Activated naive CD4-positive, alpha-beta T cell treated with anti-CD3 and anti-CD28 coated beads, Interleukin-2, amount 10 ng/mL, durations not matched to agents 7 days and 5 days (primary cell): ENCODE measurements at places on chromosomes 11 and 22.

- DNase-seq = no peak
Measured at GRCh38 chr11:133300666-133301065, 231.6 kb downstream of the OPCML start.

DNA sequence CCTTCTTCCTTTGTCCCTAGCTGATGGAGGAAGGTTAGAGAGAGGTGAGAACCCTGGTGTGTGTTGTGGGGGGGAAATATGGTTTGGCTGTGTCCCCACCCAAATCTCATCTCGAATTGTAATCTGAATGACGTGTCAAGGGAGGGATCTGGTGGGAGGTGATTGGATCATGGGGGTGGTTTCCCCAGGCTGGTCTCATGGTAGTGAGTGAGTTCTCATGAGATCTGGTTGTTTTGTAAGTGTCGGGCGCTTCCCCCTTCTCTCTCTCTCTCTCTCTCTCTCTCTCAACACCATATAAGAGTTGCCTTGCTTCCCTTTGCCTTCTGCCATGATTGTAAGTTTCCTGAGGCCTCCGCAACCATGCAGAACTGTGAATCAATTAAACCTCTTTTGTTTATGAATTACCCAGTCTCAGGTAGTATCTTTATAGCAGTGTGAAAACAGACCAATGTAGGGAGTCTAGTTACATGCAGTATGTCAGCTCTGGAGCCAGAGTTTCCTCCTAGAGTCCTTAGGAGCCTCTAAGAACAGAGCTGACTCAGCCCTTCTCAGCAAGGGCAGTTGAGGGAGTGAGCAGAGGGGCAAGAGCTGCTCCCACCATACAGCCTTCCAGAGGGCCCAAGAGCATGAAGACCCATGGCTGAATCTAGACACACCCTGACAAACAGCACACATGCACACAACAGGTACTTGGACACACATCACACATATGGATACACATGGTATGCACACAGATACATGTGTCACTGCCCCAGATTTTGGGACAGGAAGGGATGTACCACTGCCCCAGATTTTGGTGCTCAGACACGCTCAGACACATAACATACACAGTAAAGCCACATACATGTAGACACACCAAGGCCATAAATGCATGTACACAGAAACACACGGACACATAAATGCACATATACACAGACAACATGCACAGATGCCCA is 12.9 kb upstream of the LRRC32 start:
- DNase-seq = no peak

GRCh38 chr22:27558658-27559371 is 242.7 kb downstream of the MN1 start:
- no peak for DNase-seq

- no peak for DNase-seq
Measured at GRCh38 chr11:14190992-14191778, 167.8 kb downstream of the RRAS2 start.

DNA sequence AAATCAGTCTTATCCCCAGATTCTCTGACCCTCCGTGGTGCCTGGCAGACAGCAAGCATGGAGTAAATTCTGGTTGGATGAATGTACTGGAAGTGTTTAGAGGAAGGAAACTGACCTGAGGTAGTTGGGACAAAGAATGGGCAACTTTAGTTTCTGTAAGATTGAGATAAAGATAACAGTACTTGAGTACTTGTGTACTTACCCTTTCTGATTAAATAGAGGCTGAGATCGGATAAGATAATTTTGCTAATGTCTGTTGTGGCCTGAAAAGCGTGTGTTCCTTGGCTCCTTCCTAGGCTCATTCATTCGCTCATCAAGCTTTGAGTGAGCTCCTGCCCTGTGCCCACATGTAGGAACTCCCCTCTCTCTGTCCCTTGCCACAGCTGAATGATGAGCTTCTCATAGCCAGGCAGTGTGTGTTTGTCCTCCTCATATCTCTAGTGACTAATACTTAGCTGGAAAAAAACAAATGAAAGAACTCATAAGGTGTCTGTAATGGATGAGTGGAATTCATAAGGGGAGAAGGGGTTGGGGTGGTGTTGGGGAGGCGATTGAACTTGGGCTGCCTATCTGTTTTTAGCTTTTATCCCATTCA is 118.1 kb downstream of the DBX1 start:
- no peak for DNase-seq

GRCh38 chr11:128608746-128609407 is 21.5 kb upstream of the ETS1 start:
- peak; percentile 27 for DNase-seq

DNA sequence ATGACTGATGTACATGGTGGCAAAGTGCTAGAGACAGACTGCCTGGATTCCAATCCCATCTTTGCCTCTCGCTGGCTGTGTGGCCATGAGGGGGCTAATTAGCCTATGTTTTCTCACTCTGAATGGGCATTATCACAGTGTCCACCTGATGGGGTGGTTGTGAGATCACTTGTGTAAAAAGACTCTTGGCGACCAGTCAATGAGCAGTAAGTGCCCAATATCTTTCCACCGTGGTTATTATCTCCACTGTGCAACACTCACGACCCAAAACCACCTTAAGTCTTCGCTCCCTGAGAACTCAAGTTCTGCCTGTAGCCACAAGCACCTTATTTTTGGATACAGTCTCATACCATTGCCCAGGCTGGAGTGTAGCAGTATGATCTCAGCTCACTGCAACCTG is 52.1 kb downstream of the PLEKHA7 start:
- DNase-seq = no peak

- DNase-seq = no peak
Measured at GRCh38 chr22:43520632-43521039, 108.8 kb downstream of the MPPED1 start.

GRCh38 chr11:71246559-71246958 is 5.8 kb downstream of the SHANK2 start:
- DNase-seq = no peak

- DNase-seq = no peak
Measured at GRCh38 chr11:85725510-85726258, 39.7 kb upstream of the CCDC89 start.

GRCh38 chr22:19884954-19885751 is 30.5 kb upstream of the GNB1L start:
- no peak for DNase-seq

DNA sequence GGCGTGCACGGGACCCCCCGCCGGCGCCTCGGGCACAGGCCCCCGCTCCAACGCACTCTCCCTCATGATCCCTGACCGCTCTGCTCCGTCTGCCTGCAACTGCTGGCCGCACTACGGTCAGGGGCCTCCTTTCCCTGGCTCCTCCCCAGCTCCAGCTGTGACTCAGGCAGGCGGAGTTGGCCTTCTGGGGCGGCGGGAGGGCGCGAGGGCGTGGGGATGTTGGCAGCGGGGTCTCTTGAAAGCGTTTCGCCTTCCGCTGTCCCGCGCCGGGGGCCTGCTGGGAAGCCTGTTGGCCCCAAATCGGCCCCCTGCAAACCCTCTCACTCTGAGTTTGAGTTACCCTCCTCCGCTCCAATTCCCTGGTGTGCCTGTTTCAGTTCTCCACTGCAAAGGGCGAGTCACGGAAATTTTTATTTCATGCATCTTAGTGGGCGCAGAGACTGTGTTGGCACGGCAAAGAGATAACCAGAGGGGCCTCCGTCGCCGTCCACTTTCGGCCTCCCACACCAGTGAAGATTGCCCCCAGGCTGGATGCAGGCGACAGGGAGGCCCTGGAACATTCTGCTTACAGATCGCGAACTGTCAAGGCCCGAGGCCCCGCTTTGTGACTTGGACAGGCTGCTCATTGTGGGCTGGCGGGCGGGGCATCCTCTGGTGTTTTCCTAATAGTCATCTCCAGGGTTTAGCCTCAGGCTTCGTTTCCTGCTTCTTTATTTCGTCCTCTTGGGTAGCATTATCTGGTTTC is at the start of gene CAVIN3:
Gene CAVIN3, minus strand, starts transcription at position 91 of the 745 bp plus-strand sequence. Its CDS starts 25 bp downstream, at position 66.
- peak; percentile 71 for DNase-seq

- DNase-seq = peak; percentile 5
Measured at GRCh38 chr22:43878079-43878795, 13.6 kb downstream of the PNPLA5 start.

DNA sequence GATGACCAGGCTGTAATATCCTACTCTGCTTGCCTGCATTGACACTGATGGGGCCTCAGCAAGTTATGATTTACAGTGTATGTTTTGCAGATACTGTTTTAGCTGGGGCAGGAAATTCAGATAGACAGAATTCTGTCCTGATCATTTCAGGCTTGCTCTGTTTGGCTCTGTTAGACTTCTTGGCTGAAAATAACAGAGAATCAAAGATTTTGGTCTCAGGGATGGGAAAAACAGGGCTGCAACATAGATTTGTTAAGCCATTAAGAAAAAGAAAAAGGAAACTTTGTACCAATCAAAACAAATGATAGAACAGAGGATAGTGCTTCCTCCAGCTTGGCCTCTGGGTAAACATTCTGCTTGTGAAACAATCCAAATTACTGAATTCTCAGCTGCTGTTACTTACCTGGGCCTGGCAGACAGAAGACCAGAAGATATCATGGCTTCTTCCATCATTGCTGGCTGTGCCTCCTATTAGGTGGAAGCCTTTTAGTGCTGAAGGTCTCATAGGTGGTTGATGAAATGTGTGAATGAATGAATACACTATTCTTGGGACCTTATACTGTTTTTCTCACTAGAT is 22.0 kb downstream of the ZNRF3 start:
- DNase-seq = no peak

- DNase-seq = no peak
Measured at GRCh38 chr11:69641681-69642548, 959 bp downstream of the CCND1 start.

DNA sequence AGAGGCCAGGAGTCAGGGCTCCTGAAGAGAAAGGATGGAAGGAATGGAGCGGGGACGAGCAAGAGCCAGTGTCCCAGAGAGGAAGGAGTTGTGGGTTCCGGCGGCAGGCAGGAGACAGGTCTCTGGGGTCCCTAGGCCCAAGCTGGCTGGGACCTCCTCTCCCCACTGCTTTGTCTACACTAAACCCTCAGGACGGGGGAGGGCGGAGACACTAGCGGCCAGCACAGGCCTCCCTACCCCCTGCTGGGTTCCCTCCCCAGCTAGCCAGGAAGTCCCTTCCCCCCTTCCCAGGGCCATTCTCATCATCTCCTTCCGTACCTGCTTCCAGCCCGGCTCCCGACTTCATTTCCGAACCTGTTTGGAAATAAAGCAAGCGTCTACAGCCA is 79.5 kb downstream of the ST3GAL4 start:
- no peak for DNase-seq

- no peak for DNase-seq
Measured at GRCh38 chr11:20592741-20593140, 6.7 kb upstream of the SLC6A5 start.

DNA sequence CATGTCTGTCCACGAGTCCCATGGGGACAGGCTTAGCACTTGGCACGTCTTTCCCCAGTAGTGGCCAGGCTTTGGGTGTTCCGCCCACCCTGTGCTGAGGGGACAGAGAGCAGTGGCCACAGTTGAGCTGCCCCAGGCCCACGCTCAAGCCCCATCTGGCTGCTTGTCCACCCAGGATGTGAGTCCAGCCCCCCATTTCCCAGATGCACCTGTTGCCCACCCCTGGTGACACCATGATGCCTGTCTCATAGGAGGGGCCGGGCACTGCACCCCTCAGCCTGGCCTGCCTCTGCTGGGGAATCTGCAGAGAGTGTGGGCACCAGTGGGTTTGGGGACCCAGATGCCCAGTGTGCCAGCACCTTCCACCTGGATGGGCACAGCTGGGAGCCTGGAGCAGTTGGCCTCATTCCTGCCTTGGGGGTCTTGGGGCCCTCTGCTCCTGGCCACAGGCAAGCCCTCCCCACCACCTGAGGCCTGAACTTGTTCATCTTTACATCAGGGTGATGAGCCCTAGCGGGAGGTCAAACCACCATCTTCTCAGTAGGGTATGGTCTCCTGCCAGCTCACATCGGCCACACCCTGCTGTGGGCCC is 5.7 kb downstream of the SIGIRR start:
- no peak for DNase-seq

- no peak for DNase-seq
Measured at GRCh38 chr22:48566741-48567140, 1260.9 kb downstream of the BRD1 start.

- DNase-seq = no peak
Measured at GRCh38 chr11:107623183-107623582, 32.2 kb downstream of the ELMOD1 start.

GRCh38 chr11:3735827-3736226 is 61.5 kb downstream of the NUP98 start:
- DNase-seq = no peak

GRCh38 chr11:103420593-103420992 is 311.4 kb downstream of the DYNC2H1 start:
- no peak for DNase-seq

GRCh38 chr11:95592471-95592870 is 197.1 kb downstream of the FAM76B start:
- DNase-seq = no peak

DNA sequence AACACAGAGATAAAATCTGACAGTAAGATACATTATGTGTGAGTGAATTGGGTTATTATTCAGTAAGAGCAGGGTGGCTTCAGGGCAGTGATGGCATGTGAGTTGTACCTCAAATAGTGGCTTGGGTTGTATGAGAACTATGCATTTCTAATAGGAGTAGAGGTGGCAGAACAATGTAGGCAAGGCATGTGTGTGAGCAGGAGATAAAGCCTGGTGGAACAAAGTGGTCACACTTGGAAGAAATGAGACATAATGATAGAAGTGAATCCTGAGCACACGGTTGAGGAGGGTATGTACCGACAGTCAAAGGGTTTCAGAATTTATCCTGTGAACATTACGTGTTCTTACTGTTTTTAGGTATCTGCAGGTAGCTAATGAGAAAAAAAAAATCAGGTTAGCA is 159.3 kb downstream of the CASP12 start:
- DNase-seq = no peak
